GM13976 (cell line): ENCODE measurements at places on chromosomes 1 and 21.

GRCh38 chr1:40662864-40663263 is 2.6 kb downstream of the RIMS3 start:
- DNase-seq: no peak

- DNase-seq: peak; percentile 29
Measured at GRCh38 chr1:118081387-118081786, 103.6 kb downstream of the SPAG17 start.

DNA sequence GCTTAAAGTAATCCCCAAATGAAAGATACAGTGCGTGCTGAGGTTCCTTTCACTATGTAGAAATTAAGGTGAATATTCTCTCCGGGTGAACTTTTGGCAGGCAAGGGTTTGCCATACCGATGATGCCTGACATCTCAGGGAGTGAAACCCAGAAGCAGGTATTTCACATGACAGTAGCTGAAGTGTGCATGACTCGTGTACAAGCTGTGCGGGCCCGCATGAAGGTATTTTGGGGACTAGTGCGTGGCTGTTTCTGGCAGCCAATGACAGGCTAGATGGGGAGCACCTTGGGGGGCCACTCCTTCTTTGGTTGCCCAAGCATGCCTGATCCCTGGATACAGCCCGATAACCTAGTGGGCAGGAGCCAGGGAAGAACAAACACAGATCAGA is 569.0 kb downstream of the SMYD3 start:
- DNase-seq: no peak

GRCh38 chr1:44757420-44757819 is 17.8 kb downstream of the KIF2C start:
- DNase-seq: no peak

GRCh38 chr1:36560621-36561360 is 78.1 kb upstream of the CSF3R start:
- DNase-seq: no peak

- DNase-seq: no peak
Measured at GRCh38 chr1:157721985-157722384, 21.4 kb upstream of the FCRL3 start.

- no peak for DNase-seq
Measured at GRCh38 chr1:158067662-158068061, 74.2 kb downstream of the KIRREL1 start.

GRCh38 chr1:201634261-201634660 is 95.3 kb downstream of the NAV1 start:
- no peak for DNase-seq

DNA sequence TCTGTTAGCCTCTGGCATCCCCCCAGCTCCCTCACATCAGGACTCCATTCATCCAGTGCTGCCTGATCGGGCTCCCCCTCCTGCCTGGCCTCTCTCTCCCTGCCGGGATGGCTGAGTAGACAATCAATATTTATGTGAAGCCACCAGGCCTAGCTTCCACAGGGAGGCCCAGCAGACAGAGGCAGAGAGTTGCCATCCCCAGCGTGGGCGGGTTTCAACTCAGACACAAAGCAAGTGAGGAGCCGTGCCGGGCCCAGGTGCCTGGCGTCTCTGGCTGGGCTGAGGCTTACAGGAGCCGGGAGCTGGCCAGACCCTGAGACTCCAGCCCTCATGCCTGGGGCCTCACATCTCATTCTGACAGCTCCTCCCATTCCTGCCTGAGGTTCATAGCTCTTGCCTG is 34.5 kb upstream of the ATP2B4 start:
- no peak for DNase-seq
